ENCODE measurements at places on chromosomes 7 and 10. TPM values are rescaled to one million over a fixed set of nuclear protein-coding genes. Genes with fewer than 3 reads are reported as not detected.

CABCOCO1 gene
- 6.6 TPM for total RNA-seq

IL2RA gene
- 0.10 TPM for total RNA-seq

NUDT13 gene
- total RNA-seq = 2.4 TPM

ACADSB gene
- 23.1 TPM for total RNA-seq

HOXA4 gene
- 2.5 TPM for total RNA-seq

MMRN2 gene
- total RNA-seq = 33.5 TPM

KRIT1 gene
- 72.5 TPM for total RNA-seq

STEAP1 gene
- total RNA-seq = 1.1 TPM

SH2D4B gene
- 0.11 TPM for total RNA-seq

HOXA3 gene
- 6.2 TPM for total RNA-seq

PTPRN2 gene
- total RNA-seq = 33.2 TPM

CCDC172 gene
- not detected for total RNA-seq

GPC2 gene
- 9.8 TPM for total RNA-seq
